ENCODE measurements at places on chromosomes 11 and 22.

- DNase-seq, result no peak
Observed at GRCh38 chr22:39530692-39531331, 1.7 kb downstream of the RPS19BP1 start.

DNA sequence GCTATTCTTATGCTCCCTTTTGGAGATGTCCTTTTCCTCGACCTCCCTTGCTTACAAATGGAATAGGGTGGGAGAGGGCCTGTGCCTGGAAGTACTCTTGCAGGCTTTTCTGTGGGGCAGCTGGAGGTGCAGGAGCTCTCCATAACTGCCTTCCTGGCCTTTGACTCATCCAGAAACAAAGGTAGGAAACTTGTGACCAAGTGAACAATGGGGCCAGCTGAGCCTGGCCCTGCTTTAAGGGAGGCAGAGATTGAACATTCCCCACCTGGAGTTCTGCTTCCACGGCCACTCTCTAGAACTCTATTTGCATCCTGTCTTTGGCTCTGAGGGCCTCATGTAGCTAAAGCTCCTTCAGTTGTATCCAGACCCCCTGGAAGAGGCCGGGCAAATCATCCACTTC, 5.1 kb upstream of the LYVE1 start:
- no peak for DNase-seq

DNA sequence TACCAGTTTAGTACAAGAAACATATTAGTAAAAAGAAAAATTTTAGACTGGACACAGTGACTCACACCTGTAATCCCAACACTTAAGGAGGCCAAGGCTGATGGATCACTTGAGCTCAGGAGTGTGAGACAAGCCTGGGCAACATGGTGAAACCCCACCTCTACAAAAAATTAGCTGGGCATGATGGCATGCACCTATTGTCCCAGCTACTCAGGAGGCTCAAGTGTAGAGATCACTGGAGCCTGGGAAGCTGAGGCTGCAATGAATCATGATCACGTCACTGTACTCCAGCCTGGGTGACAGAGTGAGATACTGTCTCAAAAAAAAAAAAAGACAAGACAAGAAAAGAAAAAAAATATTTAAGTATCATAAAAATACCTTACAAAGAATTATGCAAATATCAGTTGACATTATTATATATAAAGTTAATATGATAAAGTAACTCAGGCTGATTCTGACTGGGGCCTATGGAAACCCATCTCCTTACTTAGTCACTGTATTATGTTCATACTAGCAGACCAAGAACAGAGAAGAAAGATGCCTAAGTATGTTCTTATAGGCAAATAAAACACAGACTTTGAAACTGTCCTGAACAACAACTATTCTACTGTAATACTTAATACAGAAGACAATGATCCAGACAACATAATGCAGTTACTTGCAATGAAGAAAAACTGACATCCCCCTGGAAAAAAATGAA, 27.3 kb downstream of the FAM168A start:
- DNase-seq, result no peak

GRCh38 chr11:32918427-32918826, 25.8 kb downstream of the QSER1 start:
- no peak for DNase-seq

GRCh38 chr11:118870396-118871343, 13.0 kb upstream of the CXCR5 start:
- DNase-seq, result peak; percentile 20

DNA sequence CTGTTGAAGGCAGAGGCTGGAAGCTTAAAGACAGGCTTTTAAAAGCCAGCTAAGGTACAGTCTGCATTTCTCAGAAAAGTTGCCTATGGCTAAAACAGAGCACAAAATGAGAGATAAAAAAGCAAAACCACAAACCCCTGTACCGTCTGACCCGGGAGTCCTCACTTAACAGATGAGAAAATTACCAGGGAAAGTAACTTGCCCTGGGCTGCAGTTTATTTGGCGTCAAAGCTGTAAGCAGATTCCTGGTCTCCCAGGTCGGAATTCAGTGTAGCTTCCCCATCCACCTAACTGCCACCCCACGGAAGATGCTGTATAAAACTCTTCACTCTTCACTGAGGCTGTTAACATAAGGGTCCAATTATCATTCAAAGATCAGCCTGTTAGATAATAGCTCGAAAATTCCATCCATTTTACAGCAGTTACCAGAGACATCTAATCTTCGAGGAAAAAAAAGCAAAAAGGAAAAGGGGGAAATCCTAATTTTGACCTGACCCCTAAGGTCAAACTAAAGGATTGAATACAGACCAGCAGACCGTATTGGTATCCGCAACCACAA, 1.5 kb downstream of the TCF20 start:
- DNase-seq, result no peak
